Activated CD4-positive, alpha-beta T cell treated with anti-CD3 and anti-CD28 coated beads for 36 hours (primary cell): ENCODE measurements at places on chromosomes 13 and 19. TPM values are rescaled to one million over a fixed set of nuclear protein-coding genes. Genes with fewer than 3 reads are reported as not detected.

The R3HDM4 gene
- 73.7 TPM for total RNA-seq

The ZNF763 gene
- total RNA-seq, result 1.2 TPM

The ATP4A gene
- not detected for total RNA-seq

The CACNA1A gene
- 0.35 TPM for total RNA-seq

The CCL25 gene
- total RNA-seq, result 0.26 TPM

The ZNF253 gene
- total RNA-seq, result 25.1 TPM

The OVOL3 gene
- total RNA-seq, result not detected
